PC-3 (cell line): ENCODE measurements at places on chromosomes 2 and 18.
A peak's percentile ranks its signal among the peaks of the same experiment; 100 is the strongest.

DNA sequence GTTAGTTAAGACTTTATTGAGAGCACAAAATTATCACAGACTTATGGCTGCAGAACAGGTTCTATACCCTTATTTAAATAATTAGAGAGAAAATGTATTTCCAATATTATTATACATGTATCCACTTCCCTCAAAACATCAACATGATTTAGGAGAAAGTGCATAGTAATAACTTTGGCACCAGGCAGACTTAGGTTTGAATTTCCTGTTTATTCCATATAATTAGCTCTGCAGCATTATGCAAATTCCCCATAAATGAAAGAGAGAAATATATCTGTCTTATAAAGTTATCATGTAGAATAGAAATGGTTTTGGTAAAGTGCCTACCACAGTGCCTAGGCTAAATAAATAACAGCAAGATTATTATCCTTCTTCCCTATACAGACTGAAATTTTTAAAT, 15.3 kb downstream of the SCN9A start:
- no peak overlapping the region for H3K4me3 ChIP-seq
- H3K27ac ChIP-seq: no peak overlapping the region
- no peak for DNase-seq
- H3K4me1 ChIP-seq: peaks cover 7% of the 10 kb centered on the region

- no peak for DNase-seq
- no peak overlapping the region for H3K4me3 ChIP-seq
- no peaks in the 10 kb centered on the region for H3K27me3 ChIP-seq
- H3K4me1 ChIP-seq: no peaks in the 10 kb centered on the region
- no peak overlapping the region for H3K27ac ChIP-seq
These were observed 28.4 kb downstream of the E2F6 start for GRCh38 chr2:11437602-11438001.

GRCh38 chr18:79781331-79781941, 16.3 kb upstream of the KCNG2 start:
- no peak overlapping the region for H3K27ac ChIP-seq
- H3K36me3 ChIP-seq: no peaks in the 10 kb centered on the region
- no peak for DNase-seq
- peaks cover 17% of the 10 kb centered on the region for H3K27me3 ChIP-seq
- no peaks in the 10 kb centered on the region for H3K4me1 ChIP-seq

- H3K4me1 ChIP-seq: peaks cover 11% of the 10 kb centered on the region
- no peak overlapping the region for H3K27ac ChIP-seq
- H3K36me3 ChIP-seq: no peaks in the 10 kb centered on the region
- peak; percentile 21 for DNase-seq
These were observed 620 bp upstream of the GALNT1 start for GRCh38 chr18:35580701-35581539.

DNA sequence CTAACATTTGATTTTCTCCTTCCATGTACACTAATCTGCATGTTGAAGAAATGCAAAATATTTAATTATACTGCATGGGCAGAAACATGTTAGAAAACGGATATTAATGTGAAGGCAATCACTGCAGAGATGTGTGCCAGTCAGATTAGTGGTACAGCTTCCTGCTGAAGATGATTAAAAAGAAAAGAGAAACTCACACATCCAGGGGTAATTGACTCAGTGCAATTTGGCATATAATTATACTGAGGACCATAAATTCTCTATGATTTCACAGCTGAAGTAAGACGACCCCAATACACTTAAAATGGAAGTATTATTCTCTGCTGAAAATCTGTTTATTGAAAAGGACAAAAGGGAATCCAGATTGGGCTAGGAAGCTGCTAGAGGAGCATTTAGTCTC, 243.4 kb downstream of the TGIF1 start:
- no peak overlapping the region for H3K27ac ChIP-seq
- H3K27me3 ChIP-seq: no peaks in the 10 kb centered on the region
- no peak for DNase-seq
- no peaks in the 10 kb centered on the region for H3K4me1 ChIP-seq
- no peaks in the 10 kb centered on the region for H3K36me3 ChIP-seq
- H3K4me3 ChIP-seq: no peak overlapping the region

DNA sequence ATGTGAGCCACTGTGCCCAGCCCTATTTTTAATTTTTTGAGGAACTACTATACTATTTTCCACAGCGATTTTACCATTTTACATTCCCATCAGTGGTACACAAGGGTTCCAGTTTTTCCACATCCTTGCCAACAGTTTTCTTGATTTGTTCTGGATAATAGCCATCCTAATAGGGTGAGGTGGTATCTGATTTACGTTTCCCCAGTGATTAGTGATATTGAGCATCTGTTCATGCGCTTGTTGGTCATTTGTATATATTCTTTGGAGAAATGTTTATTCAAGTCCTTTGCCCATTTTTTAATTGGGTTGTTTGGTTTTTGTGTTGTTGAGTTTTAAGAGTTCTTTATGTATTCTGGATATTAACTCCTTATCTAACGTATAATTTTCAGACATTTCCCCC, 20.8 kb downstream of the TTC39C start:
- no peaks in the 10 kb centered on the region for H3K4me1 ChIP-seq
- no peak overlapping the region for H3K27ac ChIP-seq
- DNase-seq: no peak

GRCh38 chr2:3065928-3066327, 311.7 kb downstream of the EIPR1 start:
- no peak for DNase-seq
- H3K4me1 ChIP-seq: no peaks in the 10 kb centered on the region
- H3K27me3 ChIP-seq: peaks cover 75% of the 10 kb centered on the region
- H3K4me3 ChIP-seq: no peak overlapping the region
- no peak overlapping the region for H3K27ac ChIP-seq

DNA sequence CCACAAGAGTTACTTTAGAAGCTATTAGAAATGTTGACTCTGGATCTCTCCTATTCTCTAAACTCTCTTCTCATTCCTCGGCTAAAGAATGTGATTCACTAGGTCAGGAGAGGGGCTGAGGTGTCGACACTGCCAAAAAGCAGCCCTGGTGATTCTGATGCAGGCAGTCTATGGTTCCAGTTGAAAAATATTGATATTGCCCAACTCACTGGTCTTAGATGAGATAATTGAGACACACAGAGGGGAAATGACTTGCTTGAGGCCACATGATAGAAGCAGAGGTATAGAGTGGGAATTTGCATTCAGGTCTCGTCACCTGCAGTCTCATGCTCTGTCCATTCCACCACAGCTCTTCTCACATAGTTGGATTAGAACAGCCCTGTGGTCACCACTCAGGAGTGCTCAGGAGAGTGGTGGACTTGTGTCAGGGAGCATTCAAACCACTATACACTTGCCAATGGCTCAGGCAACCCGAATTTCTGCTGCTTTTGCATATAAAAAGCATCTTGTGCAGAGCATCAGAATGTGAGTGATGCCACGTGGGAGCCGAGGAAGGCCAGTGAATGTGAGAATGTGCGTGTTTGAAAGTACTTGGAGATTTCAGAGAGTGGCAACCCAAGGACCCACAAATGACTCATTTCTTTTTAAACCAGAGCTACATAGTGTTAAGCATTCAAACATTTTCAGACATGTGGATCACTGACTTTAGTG, 65.1 kb upstream of the CTLA4 start:
- DNase-seq: no peak
- H3K27me3 ChIP-seq: no peaks in the 10 kb centered on the region
- H3K36me3 ChIP-seq: no peaks in the 10 kb centered on the region
- H3K27ac ChIP-seq: no peak overlapping the region
